ENCODE measurements at places on chromosomes 12 and 14.

DNA sequence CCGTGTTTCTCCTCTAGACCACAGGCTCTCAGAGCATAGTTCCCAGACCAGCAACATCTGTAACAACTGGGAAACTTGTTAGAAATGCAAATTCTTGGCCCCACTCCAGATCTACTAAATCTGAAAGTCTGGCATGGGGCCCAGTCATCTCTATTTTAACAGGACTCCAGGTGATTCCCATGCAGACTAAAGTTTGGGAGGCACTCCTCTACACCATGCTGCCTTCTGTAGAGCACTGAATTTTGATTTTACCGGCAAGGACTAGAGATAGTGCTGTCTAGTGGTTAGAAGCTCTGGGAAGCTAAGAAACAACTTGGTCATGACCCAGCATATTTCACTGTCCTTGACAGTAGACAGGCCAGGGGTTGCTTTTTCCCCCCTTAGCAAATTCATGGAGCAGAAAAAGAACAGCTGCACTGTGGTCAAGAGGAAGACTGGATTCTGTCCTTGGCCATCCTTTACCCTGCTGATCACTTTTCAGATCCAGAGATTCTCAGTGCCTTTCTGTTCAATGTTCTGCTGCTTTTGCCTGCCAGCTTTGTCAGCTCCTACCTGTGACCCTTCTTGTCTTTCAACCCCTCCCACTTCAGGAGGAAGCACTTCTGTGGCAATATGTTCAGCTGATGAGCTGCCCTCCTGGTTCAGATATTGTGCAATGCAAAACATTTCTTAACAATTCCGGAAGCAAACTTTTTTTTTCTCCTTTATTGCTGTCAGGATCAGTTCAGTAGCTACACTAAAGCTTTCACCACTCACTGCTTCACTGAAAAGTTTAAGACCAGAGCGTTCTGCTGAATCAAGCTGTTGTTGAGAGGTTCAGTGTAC lies 133.8 kb upstream of the NUDT4 start:
- no peak for DNase-seq

DNA sequence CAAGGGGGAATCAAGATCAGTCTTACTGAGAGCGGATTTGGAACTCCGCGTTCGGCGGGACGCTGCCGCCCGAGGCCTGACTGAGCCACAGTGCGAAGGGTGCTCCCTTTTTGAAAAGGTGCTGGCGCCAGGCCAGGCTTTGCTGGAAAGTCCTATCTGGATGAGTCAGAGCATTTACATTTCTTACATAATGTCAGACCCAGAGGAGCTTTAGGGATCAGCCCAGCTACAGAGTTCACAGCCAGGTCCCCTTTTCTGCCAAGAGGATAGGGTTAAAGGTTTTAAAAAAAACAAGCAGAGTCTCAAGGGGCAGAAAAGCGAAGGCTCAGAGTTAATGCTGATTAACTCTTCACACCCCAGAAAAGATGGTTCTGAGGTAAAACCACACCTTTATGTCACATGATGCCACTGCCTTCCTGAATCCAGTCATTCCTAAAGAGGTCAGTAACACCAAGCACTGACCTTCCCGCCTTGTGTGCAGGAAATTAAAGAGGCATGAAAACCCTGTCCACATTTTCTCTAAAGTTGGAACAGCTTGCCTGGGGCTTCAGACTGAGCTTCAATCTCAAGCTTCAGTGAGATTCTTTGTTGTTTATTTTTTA lies 11.7 kb upstream of the FBXL14 start:
- DNase-seq: no peak

- no peak for DNase-seq
Measured at GRCh38 chr12:53809005-53809404, 57.2 kb upstream of the CISTR start.

DNA sequence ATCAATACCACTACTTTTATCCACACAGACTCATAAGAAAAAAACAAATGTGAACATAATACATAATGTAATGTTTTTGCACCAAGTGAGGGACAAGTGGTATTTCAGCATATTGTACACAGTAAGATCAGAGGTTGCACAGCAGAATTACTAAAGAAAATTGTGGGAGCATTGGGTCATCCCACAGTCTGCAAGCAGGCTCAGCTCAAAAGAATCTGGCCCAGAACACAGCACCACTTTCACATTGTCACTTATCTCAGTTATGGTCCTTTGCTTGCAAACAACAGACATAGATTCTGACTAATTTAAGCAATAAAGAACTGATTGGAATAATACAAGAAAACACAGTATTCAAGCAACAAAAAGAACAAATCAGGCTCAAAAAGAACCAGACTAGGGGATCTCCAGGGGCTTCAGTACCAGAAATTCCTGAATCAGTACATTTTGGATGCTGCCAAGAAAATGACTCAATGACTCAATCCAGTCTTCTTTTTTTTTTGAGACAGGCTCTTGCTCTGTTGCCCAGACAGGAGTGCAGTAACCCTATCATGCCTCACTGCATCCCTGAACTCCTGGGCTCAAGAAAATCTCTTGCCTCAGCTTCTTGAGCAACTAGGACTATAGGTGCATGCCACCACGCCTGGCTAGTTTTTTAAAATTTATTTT lies 42.9 kb upstream of the EEA1 start:
- no peak for DNase-seq

- no peak for DNase-seq
Measured at GRCh38 chr14:37142835-37143401, 29.5 kb downstream of the SLC25A21 start.

GRCh38 chr14:75299059-75299458 lies 20.4 kb downstream of the FOS start:
- no peak for DNase-seq

- DNase-seq: no peak
Measured at GRCh38 chr12:82595941-82596340, 90.8 kb upstream of the TMTC2 start.

GRCh38 chr14:60095781-60096450 lies 4.2 kb downstream of the PCNX4 start:
- no peak for DNase-seq

GRCh38 chr14:100155049-100155621 lies 4.3 kb downstream of the DEGS2 start:
- DNase-seq: no peak

- DNase-seq: no peak
Measured at GRCh38 chr12:51873251-51873994, 14.5 kb upstream of the ANKRD33 start.

DNA sequence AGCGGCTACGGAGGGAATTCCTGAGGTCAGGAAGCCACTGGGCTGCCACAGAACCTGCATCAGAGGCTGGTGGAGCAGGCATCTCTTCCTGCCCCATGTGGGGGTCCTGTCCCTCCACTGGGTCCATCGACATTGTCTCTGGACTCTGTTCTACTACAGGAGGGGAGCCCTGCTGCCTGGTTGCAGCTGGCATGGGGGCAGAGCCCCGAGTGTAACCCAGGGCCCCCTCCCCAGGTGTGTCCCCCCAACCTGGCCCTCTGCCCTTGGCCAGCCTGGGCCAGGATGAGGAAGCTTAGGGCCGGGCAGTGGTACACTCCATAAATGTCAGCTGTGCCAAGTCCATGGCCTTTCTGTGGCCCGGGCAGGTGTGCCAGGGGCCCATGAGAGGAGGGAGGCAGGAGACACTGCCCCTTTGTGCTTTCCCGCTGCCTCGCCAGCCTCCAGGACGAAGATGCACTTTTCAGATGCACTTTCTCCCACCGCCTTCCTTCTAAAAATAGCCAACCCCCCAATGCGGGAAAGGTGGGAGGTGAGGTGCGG lies 4.0 kb upstream of the EXOC3L4 start:
- DNase-seq: no peak

GRCh38 chr12:57835366-57836288 lies 10.9 kb downstream of the CTDSP2 start:
- DNase-seq: no peak

DNA sequence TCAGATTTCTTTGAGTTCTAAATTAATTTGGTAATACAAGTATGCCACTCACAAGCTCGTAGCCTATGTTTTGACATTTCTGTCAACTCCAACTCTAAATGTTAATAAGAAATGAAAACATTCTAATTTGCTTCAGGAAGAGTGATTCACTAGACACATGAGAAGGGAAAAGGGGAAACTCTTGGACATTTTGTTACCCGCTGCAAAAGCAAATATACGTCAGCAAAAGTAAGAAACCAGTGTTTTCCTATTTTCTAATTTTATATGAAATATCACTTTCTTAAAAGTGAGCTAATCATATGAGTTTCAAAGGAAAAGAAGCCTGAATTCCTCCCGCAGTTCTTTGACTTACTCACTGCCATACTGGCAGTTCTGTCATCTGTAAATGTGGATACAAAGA lies 162.3 kb downstream of the GRIP1 start:
- DNase-seq: no peak

GRCh38 chr12:23906329-23906728 lies 43.1 kb downstream of the SOX5 start:
- DNase-seq: no peak

- DNase-seq: no peak
Measured at GRCh38 chr14:104599446-104599845, 5.1 kb downstream of the TMEM179 start.

DNA sequence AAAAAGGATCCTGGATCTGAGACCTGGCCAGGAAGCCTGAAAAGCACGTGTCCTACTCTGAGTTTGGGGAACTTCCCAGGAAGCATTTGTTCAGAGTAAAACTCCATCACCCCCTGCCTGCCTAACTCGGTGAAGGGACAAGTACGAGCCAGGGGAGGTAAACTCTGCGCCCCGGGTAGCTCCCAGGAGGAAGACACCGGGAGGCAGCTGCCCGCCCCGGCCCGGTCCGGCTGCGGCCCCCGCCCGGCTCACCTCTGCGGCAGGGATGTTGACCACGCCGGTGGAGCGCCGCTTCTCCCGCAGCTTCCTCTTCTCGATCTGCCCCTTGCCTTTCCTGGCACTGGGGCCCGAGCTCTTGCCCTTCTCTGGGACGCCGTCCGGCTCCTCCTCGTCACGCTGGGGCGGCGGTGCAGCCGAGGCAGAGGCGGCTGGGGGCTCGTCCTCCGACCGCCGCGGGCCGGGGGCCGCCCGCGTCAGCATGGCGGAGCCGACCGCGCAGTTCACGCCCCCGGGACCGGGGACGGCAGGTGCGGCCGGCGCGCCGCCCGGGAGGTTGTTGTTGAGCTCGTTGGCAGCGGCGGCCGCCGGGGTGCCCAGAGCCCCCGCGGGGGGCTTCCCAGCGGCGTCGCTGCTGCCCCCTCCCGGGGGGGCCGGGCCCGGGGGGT lies 1.2 kb downstream of the PAWR start:
- no peak for DNase-seq

- DNase-seq: peak; percentile 46
Measured at GRCh38 chr12:98579347-98579746, 14.1 kb upstream of the SLC25A3 start.

GRCh38 chr14:43475757-43476156 lies 1031.3 kb downstream of the FSCB start:
- DNase-seq: no peak

DNA sequence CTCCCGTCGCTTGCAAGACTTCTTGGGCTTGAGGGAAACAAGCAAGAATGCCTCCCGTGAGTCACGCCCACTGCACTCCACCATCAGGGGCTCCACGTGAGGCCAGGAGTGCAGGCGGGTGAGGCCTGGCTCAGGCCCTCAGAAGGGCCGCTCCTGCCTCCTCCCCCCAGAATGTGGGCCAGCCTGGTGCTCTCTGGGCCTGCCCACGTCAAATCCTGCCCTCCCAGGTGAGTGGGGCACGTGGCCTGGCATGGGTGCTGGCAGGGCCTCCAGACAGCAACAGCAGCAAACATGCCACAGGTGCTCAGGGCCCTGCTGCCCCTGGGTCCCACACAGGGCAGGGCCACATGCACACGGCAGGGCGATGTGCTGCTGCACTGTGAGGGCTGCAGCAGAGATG lies 30.6 kb upstream of the BTBD6 start:
- no peak for DNase-seq

DNA sequence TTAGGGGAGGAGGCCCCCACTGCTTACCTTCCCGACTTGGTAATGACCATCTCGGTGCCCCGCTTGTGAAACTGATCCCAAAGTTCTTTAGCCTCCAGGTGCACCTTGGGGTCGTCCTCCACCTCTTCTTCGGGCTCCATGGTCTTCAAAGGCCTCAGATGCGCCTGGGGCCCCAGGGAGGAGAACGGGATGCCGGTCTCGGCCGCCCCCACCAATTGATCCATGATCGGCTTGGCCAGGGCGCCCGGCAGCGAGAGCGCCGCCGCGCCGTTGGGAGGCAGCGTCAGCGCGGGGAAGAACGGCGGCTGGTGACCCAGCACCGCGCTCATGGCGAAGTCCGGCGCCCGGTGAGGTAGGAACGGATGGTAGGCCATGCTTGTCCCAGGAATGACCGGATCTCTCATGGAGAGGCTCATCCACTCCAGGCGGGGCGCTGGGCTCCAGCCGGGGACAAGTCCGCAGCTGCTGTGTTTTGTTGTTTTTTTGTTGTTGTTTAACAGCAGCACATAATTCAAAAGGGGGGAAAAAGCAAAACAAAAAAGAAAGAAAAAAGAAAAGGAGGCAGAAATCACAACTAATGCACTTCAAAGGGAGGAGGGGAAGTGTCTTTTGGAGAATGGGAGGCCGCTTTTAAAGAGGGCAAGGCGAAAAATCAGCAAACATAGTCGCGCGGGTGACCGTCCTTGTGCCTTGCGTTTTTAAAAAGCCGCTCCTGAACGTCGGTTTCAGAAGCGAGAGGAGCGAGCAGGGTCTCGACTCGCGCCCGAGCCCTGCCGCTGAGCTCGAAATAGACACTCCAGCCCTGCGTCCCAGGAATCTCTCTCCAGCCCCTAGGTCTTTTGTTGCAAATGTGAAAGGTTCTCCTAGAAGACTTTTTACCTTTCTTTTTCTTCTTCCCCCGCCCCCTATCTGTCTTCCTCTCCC lies 928 bp downstream of the TBX3 start:
- DNase-seq: no peak

DNA sequence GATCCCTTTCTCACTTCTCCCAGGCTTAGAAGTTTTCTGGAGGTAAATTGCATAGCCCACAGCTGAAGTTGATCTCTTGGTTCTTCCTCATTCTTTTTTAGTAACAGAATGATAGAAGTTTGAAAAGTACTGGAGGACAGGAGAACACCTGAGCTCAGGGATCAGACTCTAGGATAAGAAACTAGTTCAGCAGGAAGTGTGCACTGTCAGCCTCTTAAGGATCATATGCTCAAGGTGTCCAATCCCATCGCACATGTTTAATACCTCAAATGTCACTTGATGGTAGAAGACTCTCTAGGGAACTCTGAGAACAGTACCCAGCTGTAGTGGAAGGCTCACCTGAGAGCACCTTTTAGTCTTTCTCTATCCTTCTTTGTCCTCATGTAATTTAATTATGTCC lies 14.7 kb upstream of the LIMA1 start:
- DNase-seq: no peak

DNA sequence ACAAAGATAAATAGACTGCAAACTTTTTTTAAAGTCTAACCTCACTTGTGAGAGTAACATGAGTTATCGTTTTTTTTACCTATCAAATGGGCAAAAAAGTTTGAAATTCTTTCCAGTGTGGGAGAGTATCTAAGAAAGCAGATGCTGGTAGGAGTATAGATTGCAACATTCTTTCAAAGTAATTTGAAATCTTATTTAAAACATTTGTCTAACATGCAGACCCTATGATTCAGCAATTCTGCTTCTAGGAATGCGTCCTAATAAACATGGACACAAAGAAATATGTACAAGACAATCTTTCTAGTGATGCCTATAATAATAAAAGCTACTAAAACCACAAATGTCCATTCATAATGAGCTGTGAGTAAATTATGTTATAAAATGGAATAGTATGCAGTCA lies 110.4 kb upstream of the TMCC3 start:
- DNase-seq: no peak

- DNase-seq: peak; percentile 31
Measured at GRCh38 chr12:22709292-22709691, 84.3 kb downstream of the ETNK1 start.
